Activated T-helper 1 cell treated with Interleukin-2 at 50 U/mL for 16 hours (primary cell): ENCODE measurements at places on chromosomes 3 and 15.

- no peak for DNase-seq
Measured at GRCh38 chr3:105139881-105140560, 226.7 kb upstream of the ALCAM start.

- no peak for DNase-seq
Measured at GRCh38 chr3:65669163-65669875, 369.4 kb downstream of the MAGI1 start.

DNA sequence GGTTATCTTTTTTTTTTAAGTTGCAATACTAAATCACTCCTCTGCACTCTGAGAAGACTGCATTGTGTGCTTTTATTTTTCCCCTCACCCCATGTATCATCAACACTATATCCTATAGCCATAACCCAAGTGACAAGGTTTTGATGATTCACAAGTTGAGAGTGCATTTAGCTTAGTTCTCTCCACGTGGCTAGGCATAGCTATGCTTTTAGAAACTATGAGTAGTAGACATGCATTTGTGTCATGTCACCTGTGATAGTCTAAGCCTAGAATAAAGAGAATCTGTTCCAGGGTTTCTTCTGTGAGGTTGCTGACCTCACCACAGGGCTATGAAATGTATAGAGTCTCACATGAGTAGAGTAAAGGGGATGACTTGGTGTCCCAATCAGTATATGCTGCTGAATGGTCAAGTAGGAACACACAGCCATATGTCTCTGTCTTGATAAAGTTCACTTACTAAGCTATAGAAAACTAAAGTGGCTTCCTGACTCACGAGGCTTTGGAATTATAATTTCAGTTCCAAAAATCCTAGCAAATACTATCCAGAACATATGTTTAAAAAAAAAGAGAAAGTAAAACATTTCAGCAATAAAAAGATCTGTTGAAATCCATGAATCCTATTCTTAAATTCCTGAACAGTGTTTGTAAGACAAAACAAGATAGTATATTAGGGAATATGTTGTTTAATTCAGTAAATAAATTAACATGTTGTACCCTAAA, 206.3 kb downstream of the LSAMP start:
- DNase-seq: no peak

DNA sequence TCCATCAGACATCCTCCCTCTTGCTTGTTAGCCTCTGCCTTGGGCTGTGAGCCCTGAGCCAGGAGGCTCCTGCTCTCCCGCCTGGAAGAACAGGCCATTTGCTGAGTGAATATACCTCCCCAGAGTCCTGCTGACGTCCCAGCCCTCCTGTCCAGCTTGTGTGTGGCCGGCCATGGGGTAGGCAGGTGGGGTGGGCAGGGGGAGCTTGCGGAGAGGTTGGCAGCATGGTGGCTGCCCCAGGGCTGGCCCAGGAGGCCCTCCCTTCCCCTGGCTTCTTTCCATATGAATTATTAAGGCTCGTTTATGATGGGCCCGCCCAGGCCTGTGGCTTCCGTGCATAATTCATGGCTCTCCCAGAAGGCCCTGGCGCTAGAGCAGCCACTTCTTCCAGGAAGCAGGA, 18.7 kb downstream of the CACNA2D2 start:
- no peak for DNase-seq

GRCh38 chr3:12558706-12559105, 1.8 kb downstream of the MKRN2 start:
- DNase-seq: no peak

- DNase-seq: no peak
Measured at GRCh38 chr3:69231929-69232440, 109.6 kb upstream of the LMOD3 start.

DNA sequence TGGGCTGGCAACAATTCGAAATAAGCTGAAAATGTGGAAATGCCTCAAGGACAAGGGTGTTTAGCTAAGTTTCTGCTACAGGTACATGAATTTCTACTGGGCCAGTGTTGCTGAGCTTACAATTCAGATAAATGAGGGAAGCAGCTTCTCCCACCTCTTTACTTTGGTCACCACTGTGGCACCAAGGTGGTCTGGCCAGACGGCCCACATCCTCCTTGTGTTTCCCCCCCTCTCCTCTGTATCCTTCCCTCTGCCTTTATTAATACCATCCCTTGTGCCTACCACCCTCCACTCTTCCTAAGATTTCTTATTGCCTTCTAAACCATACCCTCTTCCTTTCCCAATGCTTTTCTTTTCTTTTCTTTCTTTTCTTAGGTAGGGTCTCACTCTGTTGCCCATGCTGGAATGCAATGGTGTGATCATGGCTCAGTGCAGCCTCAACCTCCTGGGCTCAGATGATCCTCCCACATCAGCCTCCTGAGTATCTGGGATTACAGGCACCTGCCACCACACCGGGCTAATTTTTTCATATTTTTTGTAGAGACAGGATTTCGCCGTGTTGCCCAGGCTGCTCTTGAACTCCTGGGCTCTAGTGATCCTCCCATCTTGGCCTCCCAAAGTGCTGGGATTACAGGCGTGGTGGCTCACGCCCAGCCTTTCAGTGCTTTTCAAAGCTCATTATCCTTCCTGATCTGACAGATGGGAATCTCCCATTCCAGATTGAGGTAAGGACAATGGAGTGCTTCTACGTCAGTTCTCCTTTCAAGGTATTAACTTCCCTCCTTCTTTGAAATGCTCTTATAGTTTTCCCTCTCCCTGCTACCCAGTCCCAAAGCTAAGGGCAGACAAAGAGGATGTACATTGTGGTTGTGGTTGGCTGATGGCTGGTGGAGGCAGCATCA, 14.8 kb downstream of the ANXA2 start:
- DNase-seq: no peak

DNA sequence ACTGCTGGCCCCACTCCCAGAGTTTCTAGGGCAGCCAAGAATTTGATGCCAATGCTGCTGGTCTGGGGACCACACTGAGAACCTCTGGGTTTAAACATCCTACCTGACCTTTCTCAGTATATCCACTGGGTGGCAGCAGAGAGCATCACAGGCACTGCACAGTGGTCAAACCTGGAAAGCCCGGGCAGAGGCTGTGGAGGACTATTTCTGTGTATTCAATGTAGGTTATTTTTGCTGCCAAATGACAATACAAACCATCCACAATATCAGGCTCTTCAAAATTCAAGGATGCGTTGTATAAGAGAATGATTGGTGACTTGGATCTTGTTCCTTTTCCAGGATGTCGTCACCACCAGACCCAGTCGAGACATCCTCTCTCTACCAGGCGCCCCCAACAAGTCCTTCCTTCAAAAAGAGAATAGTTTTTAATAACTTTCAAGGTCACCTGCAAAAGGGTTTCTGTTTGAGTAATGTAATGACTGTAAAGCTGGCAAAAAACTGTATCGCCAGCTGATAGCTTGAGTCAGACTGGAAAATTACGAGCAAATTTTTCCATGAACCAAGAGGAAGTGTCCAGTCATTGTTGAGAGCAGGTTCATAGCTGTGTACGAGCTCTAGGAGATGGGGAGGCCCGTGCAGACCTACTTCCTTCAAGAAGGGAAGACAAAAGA, 30.5 kb upstream of the MYZAP start:
- DNase-seq: peak; percentile 15

GRCh38 chr3:157081626-157082210, 78.2 kb downstream of the CCNL1 start:
- DNase-seq: peak; percentile 75

DNA sequence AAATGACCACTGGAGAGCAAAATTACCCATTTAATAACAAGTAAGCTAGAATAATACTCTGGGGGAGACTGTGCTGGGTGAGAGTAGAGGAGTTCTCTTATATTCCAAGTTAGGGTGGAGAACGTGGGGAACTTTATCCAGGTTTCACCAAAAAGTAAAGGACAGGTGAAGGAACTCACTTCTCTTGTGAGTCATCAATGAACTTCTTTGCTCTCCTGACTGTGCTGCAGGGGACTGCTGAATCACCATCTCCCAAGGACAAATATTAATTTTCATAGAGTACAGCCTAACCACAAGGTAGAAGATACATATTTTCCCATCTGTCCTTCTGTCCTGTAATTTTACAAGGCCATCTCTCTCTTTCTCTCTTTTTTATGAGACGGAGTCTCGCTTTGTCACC, 8.3 kb upstream of the PDCD6IP start:
- no peak for DNase-seq

- DNase-seq: no peak
Measured at GRCh38 chr3:17138246-17139039, 253.7 kb downstream of the PLCL2 start.

GRCh38 chr3:3714572-3714971, 84.7 kb upstream of the LRRN1 start:
- DNase-seq: no peak

- peak; percentile 45 for DNase-seq
Measured at GRCh38 chr15:40906991-40907802, 12.9 kb downstream of the VPS18 start.

- no peak for DNase-seq
Measured at GRCh38 chr15:59296181-59296617, 76.5 kb downstream of the MYO1E start.

- no peak for DNase-seq
Measured at GRCh38 chr3:13045904-13046568, 27.2 kb downstream of the IQSEC1 start.

- no peak for DNase-seq
Measured at GRCh38 chr3:180571831-180572598, 29.9 kb upstream of the TTC14 start.

- no peak for DNase-seq
Measured at GRCh38 chr3:9782770-9783169, 9.5 kb downstream of the TADA3 start.

DNA sequence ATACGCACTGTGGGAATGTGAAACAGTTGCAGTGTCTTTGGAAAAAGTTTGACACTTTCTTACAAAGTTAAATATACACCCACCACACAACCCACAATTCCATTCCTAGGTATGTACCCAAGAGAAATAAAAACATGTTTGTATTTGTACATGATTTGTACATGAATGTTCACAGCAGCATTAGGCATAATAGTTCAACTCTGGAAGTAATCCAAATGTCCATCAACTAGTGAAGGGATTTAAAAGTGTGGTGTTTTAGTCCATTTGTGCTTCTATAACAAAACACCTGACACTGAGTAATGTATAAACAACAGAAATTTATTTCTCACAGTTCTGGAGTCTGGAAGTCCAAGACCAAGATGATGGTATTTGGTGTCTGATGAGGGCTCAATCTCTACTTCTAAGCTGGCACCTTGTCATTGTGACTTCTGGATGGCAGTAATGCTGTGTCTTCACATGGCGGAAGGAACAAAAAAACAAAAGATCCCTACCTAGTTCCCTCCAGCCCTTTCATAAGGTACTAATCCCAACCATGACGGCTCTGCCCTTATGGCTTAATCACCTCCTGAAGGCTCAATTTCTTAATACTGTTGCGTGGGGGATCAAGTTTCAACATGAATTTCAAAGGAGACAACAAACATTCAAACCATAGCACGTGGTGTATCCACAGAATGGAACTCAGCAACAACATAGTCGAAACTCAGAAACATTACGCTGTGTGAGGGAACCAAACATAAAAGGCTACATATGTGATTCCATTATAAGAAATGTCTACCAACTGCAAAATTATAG, 120.5 kb downstream of the AQP9 start:
- no peak for DNase-seq

GRCh38 chr3:44522494-44522933, 32.5 kb upstream of the ZKSCAN7 start:
- DNase-seq: no peak

DNA sequence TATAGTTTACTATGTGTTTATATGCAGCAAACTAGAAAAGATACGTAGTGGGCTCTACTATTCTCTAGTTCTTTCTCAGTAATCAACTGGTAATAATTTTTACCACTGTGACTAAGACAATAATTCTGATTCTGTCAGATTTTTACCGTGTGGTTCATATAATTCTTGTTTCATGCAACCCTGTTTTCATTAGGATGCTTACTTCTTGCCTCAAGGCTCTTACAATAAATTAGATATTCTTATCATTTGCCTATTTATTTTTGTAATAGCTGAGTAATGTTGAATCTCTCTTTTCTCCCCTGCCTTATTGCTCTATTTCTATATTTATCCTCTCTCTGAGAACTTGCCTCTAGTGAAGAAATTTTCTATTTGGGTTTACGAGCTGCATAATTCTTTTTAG, 524.7 kb downstream of the NAALADL2 start:
- no peak for DNase-seq

GRCh38 chr15:89647191-89647851, 7.9 kb downstream of the KIF7 start:
- peak; percentile 33 for DNase-seq

DNA sequence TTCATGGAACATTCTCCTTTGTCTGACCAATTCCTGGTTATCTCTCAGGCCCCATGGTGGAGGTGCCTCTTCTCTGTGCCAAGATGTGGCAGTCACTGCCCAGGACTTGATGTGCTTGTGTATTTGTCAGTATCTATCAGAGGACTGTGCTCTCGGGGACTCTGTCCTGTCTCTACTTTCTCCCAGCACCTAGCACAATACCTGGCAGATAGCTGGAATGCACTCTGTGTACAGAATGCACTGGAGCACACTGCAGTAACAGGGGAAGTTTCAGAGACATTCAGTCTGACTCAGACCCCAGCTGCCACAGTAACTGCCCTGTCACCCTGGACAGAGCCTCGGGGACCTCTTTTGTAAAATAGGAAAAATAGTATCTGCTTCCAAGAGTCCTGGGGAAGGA, 34.6 kb upstream of the SV2B start:
- DNase-seq: no peak

GRCh38 chr15:81221449-81221848, 24.8 kb downstream of the IL16 start:
- DNase-seq: no peak

- no peak for DNase-seq
Measured at GRCh38 chr15:42009474-42009873, 11.4 kb downstream of the PLA2G4E start.

DNA sequence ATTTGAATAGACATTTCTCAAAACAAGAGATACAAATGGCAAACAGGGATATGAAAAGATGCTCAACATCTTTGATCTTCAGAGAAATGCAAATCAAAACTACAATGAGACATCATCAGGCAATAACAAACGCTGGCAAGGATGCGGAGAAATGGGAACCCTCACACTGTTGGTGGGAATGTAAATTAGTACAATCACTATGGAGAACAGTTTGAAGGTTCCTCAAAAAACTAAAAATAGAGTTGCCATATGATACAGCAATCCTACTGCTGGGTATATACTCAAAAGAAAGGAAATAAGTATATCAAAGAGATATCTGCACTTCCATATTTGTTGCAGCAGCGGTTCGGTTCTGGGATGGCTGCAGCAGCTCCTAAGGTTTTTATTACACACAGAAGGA, 16.8 kb upstream of the LARS2 start:
- DNase-seq: no peak

GRCh38 chr15:35481992-35482391, 64.0 kb downstream of the DPH6 start:
- no peak for DNase-seq

- no peak for DNase-seq
Measured at GRCh38 chr15:83656192-83656591, 2.3 kb downstream of the ADAMTSL3 start.

DNA sequence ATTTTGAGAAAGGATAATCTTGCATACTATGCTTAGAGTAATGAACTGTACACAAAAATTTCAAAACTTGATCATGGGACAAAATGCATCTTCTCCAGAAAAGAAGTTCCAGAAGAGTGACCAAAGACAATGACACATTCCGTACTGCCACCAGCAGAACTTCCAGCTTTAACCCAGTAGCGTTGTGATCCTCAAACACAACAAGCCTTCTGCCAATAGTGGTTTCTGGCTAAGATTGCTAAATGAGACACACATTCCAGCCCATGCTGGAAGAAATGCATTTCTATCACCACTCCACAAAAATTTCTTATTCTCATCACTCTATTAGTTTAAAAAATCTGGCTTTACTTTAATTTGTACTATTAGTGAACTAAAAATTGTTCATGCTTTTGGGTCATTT, 334.9 kb downstream of the TBC1D5 start:
- DNase-seq: no peak
